Effector memory CD8-positive, alpha-beta T cell (primary cell): ENCODE measurements at places on chromosomes 7 and 10.

GRCh38 chr7:318878-319661 lies 29.1 kb downstream of the FOXL3 start:
- DNase-seq: no peak

DNA sequence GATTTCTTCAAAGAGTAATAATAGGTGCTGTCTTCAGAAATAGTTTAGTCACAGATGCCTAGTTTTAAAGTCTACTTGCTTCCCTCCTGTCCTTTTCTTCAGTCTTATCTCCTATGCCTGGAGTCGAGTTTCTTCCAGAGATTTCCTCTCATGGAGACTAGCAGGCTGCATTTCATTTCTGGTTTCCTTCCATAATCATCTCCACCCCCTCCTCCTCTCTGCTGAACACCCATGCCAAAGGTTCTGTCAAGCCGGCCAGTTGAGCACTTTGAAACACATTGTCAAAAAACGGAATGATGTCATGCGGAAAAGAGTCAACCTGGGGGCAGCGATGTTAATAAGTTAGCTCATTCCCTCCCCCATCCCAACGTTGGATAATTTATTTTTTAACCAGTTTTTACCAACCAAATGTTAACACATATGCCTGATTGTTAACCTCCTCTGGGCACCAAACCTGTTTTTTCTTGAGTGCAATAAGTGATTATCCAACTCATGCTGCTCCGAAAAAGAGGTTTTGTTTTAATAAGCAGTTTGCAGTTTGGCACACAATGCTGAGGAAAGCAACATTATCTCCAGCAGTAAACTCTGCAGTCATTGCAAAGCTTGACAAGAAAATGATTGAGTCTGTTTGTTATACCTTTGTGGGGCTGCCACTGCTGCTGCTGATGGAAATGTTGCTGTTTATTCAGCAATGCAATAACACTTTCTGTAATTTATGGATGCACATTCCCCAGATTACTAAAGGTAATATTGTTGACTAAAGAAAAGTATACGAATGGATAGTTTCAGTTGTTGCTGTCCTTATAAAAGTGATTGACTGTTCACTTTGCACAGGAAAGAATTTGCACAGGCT lies 161.6 kb downstream of the LRMDA start:
- no peak for DNase-seq

- DNase-seq: no peak
Observed at GRCh38 chr7:16347066-16347826, 74.1 kb downstream of the CRPPA start.

DNA sequence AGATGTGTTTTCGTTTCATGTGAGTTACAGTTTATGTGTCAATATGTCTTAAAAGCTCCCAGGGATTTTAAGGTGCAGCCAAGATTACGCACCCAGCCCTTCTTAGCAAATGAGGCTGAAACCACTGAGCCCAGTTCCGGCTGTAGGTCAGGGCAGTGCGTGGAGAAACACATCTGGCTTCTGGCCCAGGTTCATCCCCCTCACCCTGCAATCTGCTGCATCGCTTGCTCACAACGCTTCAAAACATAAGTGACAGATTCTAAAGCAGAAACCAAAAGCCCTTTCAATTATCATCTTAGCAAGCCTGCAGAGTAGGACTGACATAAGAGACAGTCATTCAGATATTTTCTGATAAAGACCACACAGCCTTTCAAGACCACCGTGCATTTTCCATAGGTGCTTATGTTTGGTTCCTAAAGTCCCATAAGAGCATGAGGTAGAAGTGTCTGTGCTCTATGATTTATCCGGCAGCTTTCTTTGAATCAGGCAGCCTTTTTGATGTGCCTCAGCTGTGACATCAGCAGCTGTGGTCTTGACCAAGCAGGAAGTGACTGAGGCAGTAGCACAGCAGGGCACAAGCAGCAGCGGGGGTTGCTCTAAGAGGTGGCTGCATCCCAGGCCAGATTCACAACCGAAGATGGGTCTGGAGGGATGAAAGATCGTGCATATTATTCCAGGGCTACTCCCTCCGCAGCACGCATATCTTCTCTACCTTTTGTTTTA lies 72.1 kb upstream of the LYZL2 start:
- peak; percentile 55 for DNase-seq

DNA sequence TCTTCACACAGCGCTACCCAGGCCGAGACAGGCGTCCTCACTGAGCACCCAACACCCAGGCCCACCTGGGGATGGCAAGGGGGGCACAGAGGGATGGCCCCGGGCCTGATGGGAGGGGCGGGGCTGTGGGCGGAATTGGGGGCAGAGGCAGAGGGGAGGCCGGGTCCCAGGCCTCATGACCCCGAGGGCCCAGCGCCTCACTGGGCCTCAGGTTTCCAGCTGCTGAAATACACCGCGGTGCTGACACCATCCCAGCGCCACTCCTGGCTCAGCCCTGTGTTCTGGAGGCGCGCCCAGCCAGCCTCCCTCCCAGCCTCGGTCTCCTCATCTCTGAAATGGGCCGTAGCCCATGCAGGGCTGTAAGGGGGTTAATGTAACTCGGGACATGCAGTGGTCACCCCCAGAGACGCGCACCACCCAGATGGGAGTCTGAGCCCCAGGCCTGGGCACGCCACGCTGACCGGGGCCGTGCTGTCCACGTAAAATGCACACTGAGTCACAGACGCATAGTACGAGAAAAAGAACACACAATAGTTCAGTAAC lies 82.3 kb downstream of the UNCX start:
- no peak for DNase-seq

GRCh38 chr7:94160719-94161435 lies 156.7 kb upstream of the BET1 start:
- no peak for DNase-seq

DNA sequence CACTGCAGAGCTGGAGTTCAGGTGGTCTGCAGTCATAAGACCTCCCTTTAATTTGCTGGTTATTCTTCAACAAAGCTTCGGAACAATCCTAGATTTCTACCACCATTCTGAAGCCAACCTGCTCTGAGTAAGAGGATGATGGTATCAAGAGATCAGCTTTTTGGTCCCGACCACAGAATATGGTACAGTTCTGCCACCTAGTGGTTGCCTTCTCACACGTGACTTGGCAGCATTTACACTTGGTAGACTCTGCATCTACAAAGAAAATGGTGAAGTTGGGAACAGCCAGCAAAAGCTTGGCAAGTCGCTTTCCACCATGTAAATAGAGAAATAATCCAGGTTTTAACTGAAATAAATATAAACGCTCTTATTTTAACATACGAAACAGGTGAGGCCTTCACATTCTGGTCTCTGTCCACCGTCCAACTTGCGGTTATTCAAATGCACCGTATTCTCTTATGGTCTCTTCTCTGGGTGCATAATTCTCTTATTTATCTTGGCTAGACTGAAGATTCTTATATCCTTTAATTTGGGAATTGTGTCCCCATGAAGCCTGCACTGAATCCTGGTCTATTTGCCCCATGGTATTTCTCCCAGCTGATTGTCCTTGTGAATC lies 173.9 kb upstream of the GRM3 start:
- DNase-seq: peak; percentile 1

DNA sequence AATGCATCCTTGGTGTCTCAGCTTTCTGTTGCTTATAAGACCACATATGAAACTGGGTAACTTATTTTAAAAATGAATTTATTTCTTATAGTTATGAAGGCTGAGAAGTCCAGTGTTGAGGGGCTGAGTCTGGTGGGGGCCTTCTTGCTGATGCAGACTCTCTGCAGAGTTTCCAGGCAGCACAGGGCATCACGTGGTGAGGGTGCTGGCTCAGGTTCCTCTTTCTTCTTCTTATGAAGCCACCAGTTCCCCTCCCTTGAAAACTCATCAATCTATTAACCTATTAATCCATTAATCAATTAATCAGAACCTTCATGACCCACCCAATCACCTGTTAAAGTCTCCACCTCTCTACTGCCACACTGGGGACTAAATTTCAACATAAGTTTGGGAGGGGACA lies 595.6 kb upstream of the NRP1 start:
- DNase-seq: no peak

GRCh38 chr7:142380069-142380468 lies 122.2 kb upstream of the PRSS58 start:
- DNase-seq: no peak
